Brain pericyte (primary cell): ENCODE measurements at places on chromosomes 2 and 18.

- no peak for DNase-seq
These were observed 354.9 kb upstream of the SALL3 start for GRCh38 chr18:78624646-78625279.

DNA sequence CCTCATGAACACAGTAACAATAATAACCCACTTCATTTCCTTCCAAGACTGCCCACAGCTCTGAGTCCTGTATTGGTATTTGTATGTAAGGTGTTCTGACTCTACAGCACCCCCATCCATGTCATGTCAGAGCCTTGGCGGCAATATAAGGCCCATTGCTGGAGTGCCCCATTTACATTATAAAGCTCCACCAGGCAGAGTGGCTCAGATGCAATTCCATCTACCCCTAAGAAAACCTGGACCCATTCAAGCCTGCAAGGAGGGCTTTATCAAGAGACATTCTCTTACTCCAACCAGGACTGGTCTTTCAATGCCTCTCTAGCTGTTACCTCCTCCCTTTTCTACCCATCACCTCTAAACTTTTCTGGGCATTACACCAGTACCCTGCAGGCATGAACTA, 101.6 kb downstream of the ANTXR1 start:
- no peak for DNase-seq

- no peak for DNase-seq
These were observed 46.0 kb downstream of the ADCY3 start for GRCh38 chr2:24874035-24874434.

DNA sequence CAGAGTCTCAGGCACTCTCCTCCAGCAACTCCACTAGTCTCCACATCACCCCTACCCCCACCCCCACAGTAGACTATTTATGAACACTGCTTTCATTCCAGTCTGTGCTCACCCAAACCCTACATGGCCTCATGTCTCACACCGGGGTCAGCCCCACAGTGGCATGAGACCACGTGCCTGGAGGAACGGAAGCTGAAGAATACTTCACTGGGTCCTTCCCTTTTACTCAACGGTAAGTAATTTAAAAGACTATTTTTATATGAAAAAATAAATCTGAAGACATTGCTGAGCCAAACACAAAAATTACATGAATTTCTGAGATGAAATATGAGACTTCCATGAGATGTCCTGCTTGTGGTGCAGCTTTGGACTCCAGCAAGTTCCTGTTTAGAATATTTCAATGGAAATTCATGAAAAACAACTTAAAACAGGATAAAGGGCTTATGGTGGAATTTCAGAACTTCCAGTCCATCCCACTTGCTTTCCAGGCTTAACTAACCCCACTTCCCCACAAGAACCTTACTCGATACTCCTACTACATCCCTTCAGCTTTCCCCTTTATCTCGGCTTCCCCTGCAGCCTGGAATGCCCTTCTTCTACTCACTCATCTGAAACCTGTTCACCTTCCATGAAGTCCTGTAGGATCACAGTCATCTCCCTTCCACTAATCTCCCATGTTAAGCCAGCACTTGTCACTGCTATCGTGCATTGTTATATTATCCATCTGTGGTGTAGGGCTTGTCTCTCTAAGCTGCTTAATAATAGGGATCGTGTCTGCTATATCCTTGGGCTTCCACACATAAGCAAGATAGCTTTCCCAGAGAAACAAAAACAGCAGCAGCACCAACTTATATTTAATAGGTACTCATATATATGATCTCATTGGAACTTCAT, 47.9 kb downstream of the SLC14A1 start:
- no peak for DNase-seq

DNA sequence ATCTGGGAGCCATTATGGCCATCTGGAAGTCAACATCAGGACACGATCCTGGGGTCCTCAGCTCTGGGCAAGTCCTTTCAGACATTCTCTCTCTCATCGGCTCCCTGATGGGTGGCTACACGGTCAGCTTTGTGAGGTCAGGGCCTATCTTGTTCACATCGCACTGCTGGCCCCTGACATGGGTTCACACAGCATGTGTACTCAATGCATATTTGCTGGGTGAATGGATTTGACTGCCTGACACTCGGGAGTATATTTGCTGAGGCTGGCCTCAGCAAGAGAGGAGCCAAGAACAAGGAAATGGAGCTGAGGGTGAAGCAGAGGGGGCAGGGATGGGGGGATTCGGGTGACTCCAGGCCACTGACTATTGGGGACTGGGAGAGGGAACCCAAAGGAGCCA, 50.5 kb downstream of the SLC4A5 start:
- no peak for DNase-seq

DNA sequence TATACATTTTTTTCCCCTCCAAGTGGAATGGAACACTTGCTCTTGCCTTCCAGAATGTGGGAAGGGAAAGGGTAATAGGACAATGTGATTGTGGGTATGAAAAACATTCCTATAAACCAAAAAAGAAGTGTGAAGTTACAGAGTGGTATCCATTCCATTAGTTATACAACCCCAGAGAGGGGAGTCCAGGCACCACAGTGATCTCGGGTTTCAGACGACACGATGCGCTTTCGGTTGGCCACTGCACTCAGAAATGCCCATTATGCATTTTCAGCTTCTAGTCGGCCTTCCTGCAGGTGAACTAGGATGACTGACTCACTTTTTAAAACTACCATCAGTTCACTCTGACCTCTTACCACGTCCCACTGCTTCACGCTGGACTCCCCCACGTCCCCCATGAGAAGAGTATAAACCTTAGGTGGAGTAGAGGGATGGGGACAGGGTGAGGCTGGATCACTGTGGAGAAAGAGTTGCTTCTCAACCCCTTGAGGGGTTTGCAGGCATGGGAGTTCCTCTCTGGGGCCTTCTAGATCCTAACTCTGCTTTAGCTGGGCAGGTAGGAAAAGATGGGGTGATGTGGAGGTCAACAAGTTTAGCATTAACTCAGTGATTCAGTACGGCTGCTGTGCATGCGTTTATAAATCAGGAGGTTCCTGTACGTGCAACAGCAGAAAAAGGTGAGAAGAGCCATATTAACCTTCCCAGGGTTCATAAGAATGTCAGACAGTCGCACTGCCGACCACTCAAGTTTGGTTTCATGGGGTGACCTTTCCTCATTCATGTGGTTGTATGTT, 50.5 kb downstream of the ZNF532 start:
- DNase-seq, result no peak

GRCh38 chr2:109183871-109184270, 54.9 kb downstream of the SH3RF3 start:
- no peak for DNase-seq

- DNase-seq, result no peak
These were observed 185.1 kb upstream of the CNTNAP5 start for GRCh38 chr2:123840016-123840415.

GRCh38 chr2:152176113-152176714, 651 bp upstream of the STAM2 start:
- DNase-seq, result no peak
